Ascending aorta (tissue), 2 donors: ENCODE measurements at places on chromosomes 4 and X. TPM values are rescaled to one million over a fixed set of nuclear protein-coding genes. Genes with fewer than 3 reads are reported as not detected.

Gene SPANXB1
- total RNA-seq: not detected

Gene TBC1D1
- 132 TPM for total RNA-seq

Gene SATL1
- not detected for total RNA-seq

Gene TBX22
- total RNA-seq: not detected

- DNase-seq: no peak
Measured at GRCh38 chrX:130413415-130413814, 11.6 kb downstream of the RBMX2 start.

DNA sequence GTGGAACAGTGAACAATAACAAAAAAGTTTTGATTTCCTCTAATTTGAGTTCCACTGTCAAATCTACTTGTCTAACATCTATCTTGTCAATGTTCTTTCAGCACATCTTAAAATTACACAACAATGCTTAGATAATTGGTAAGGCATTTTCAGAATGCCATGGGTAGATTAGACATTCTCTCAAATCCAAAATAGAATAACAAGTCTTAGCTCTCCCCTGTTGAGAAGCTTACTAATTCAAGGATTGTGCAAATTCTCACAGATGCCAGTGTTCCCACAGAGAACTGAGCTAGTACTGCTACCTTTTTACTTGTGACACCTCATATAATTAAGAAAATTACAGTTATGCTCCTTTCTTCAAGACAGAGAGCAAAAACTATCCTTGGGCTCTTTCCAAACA lies 2442.0 kb downstream of the PCDH7 start:
- DNase-seq: no peak

- DNase-seq: no peak
Measured at GRCh38 chrX:150291014-150291413, 72.1 kb upstream of the MAMLD1 start.

- no peak for DNase-seq
Measured at GRCh38 chr4:2950221-2950989, 12.8 kb downstream of the NOP14 start.

GRCh38 chr4:146096371-146096770 lies 79.1 kb upstream of the LSM6 start:
- DNase-seq: no peak

DNA sequence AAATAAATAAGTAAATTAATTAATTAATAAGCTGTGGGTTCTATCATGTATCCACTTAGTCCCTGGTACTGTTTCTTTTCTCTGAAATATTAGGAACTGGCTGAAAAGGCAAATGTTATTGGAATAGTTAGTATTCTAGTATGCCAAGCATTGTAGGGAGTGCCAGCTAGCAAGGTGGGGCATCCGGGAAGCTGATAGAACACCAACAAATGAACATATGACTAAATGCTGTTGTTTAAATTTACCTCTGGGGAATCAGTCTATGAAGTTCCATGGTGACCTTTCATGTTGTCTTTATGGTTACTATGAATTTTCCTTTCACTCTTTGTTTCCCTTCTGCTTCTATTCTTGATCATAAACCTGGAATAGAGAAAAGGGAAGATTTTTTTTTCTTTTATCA lies 32.7 kb downstream of the NUDT6 start:
- DNase-seq: no peak

- no peak for DNase-seq
Measured at GRCh38 chr4:98539741-98540140, 118.7 kb downstream of the TSPAN5 start.
